Spinal cord (tissue), 10 donors: ENCODE measurements at places on chromosomes 1 and 21. TPM values are rescaled to one million over a fixed set of nuclear protein-coding genes. Genes with fewer than 3 reads are reported as not detected.
A peak's percentile ranks its signal among the peaks of the same experiment; 100 is the strongest.

Gene AQP10
- not detected for total RNA-seq

- peak; percentile 49 for DNase-seq
Observed at GRCh38 chr1:45299981-45300668, 26.6 kb upstream of the HPDL start.

Gene IL22RA1
- 0.10 TPM for total RNA-seq

- no peak for DNase-seq
Observed at GRCh38 chr1:228867951-228868730, 132.9 kb downstream of the RHOU start.
